ENCODE measurements at places on chromosomes 1 and 21.

- DNase-seq: peak; percentile 24
Observed at GRCh38 chr1:234915924-234916675, 212.5 kb downstream of the TOMM20 start.

DNA sequence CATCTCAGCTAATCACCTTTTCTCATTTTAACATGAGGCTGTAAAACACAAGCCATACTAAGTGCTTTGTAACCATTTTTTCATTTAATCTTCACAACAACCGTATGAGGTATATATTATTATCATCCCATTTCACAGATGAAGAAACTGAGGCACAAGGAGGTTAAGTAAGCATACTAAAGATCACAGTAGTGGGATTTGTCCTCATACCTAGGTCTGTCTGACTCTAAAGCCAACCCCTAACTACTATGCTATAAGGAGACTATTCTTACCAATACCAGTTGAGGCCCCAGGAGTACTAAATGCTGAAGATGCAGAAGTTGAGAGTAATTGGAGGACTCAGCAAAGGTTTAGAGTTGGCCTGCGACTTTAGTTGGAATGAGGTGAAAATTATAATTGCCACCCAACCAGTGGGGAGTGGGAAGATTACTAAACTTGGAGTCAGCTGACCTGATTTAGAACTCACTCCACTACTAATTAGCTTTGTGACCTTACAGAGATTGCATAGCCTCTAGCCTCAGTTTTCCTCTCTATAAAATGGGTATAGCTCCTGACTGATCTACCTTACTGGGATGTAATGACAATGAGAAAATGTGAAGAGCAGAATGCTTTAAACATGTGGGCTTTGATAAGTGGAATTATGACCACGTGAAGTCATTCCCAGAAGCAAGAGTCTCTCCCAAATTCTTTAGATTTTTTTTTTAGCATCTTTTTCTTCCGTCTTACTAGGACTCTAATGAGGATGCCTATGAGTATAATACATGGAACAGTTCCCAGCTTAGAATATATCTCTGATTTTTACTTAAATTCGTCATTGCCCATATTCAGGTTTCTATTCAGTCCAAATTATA is 85.8 kb upstream of the IPO9 start:
- DNase-seq: no peak

GRCh38 chr1:46084553-46085451 is 47.6 kb downstream of the PIK3R3 start:
- DNase-seq: peak; percentile 49

DNA sequence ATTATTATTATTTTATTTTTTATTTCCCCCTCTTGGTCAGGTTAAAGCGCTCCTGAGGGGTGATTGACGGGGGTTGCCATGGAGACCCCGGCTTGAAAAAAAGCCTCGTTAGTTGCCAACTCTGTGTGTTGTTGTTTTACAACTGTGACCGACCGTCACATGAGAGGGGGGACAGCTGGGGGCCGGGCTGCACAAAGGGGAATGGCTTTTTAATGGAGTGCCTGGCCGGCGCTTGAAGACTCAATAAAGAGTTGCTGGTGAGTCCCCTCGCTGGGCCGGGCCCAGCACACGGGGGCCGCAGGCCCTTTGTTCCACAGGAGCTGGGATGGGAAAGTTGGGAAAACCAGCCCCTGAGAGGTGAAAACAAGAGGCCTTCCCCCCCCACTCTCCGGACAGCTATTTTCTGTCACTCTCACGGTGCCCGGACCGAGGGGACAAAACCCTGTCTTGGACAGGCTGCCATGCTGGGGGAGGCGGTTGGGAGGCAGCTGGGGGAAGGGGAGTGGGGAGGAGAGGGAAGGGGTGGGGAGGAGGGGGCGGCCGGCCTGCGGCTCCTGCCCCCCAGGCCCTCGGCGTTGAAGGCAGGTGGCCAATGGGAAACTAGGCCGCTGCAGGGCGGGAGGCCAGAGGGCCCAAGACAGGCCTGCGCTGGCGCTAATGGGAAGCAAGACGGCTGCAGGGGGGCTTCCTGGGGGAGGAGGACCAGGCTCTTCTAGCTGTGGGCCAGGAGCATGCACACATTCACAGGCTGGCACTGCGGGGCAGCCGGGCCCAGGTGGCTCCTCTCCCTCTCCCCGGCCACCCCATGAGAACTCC is 67.6 kb downstream of the CASZ1 start:
- DNase-seq: no peak

- peak; percentile 19 for DNase-seq
Observed at GRCh38 chr1:76433526-76433925, 359.0 kb downstream of the ST6GALNAC3 start.

DNA sequence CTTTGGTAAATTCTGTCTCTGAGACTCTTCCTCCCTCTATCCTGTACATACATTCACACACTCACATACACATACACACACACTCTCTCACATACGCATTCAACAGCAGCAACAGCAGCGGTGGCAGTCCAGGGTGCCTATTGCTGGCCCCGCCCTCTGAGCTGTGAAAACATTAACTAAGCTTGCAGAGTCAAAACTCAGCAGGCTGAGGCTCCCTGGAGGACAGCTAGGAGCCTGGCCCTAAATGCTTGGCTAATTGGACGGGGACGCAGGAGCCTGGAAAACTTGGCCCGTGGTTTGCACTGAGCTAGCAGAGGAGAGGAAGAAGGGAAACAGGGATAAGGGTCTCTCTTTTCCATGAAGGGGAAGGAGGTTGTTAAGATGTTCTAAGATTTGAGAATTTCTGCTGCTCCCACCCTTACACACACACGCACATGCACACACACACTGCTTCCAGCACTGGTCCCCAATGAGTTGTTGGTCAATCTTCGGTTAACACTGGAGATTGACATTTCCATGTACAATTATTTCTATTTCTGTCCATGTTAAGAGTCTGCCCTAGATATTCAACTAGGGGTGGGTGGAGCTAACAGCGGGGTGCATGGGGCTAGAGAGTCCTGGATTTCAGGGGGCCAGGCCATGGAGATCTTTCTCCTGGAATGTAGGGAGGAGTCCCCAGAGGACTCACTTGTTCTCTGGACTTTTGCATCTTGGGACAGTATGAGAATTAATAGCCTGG is 94.2 kb downstream of the PLXNA2 start:
- DNase-seq: no peak

DNA sequence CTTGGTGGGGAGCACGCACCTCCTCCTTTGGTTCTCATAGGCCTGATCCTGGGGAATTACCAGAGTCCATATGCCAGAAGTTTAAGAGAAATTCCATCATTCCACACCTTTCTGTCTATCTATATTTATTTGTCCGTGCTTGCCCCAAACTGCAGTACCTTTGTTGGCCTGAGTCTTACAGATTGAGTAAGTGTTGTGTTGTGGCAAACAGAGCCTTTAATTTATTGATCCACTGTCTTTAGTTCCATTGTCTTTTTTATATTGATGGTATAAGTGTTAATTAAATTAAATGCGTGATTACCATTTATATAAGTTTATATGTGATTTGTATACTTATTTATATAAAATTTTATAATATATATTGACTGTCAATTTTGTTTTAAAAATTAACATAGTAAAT is 4.9 kb downstream of the SH3BGR start:
- DNase-seq: no peak

DNA sequence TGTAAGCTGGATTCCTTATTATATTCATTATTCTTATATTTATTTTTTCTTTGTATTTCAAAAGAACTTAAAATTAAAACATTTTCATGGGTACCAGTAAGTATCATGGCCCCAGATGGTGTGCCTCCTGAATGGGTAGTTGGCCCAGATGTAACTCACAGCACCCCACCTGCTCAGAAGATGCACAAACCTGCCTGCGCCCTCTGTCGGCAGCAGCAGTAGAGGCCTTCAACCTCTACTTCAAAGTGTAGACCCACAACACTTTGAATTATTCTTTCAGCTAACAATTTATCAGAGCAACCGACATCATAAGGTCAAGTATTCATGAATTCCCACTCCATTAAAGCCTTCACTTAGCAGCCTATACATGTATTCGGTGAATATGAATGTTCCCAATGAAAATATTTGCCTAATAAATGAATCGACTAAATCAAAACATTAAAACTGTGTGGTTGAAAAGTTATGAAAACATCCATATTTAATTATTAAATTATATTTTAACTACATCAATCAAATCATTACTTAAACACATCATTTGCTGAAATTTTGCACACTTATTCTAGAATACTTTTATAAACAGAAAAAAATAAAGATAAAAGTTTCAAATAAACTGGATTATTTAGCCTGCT is 25.4 kb downstream of the PIGM start:
- peak; percentile 69 for DNase-seq

DNA sequence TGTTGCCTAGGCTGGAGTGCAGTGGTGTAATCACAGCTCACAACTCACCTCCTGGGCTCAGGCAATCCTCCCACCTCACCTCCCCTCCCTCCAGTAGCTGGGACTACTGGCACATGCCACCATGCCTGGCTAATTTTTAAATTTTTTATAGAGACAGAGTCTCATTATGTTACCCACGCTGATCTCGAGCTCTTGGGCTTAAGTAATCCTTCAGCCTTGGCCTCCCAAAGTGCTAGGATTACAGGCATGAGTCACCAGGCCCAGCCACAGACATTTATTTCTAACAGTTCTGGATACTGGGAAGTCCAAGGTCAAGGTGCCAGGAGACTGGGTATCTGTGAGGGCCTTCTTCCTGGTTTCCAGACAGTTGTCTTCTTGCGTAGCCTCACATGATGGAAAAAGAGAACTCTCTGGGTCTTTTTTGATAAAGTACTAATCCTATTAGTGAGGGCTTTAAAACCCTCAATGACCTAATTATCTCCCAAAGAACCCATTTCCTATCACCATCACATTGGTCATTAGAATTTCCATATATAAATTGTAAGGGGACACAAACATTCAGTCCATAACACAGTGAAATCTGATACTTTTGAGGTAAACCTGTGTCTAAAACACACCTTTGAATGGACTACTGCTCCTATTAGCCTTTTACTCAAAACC is 67.9 kb downstream of the PHACTR4 start:
- peak; percentile 82 for DNase-seq

DNA sequence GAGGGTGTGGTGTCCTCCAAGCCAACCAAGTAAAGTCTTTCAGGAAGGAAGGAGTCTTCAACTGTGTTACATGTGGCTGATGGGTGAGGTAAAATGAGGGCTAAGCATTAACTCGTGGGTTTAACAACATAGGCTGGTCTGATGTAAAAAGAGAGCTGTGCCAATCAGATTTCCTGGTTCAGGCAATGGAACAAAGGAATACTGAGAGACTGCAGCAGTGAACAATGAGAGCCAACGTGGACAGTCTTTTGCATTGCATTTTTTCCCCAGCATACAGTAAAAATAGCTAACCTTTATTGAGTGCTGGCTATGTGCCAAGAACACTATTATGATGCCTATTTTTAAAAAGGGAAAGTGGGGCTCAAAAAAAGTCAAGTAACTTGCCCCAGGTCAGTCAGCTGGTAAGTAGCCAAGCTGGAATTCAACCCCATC is 31.1 kb downstream of the DLGAP3 start:
- no peak for DNase-seq

DNA sequence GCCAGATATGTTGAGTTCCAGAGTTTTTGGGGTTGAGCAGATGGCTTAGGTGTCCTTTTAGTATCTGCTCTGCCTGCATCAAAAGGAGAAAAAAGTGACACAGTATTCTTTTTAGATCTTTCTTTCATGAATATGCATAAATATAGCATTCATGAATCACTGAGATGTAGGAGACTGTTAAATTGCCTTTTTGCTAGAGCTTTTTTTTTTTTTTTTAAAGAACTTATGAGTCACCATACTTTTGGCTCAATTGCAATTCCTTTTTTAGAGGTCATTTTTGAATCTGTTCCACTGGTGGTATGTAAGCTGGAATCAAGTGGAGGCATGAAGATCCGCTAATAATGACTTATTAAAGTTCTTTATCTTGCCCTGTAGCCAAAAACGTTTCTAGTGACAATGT is 480.9 kb upstream of the ZRANB2 start:
- DNase-seq: peak; percentile 81

GRCh38 chr1:66258404-66259105 is 275.4 kb upstream of the SGIP1 start:
- DNase-seq: peak; percentile 34

DNA sequence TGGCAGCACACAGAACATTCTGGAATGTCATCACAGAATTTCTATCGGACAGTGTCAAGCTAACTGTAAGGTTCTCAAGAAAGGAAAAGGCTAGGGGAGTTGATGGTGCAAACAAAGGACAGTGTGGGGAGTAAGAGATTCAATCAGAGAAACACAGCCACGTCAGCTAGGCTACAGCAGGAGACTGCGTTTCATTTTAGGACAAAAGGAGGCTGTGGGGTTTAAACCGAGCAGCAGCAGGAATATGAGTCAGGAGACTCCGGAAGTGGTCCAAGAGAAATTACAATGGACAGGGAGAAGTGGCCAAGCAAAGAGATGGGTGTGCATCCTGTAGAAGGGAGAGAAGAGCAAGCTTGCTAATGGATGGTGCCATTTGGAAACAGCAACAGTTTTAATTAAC is 37.4 kb upstream of the C1orf198 start:
- DNase-seq: peak; percentile 57
